Activated B cell treated with CpG ODN at 0.5 μM for 24 hours (primary cell): ENCODE measurements at places on chromosomes 7 and 10. TPM values are rescaled to one million over a fixed set of nuclear protein-coding genes. Genes with fewer than 3 reads are reported as not detected.

Gene CLDN4
- not detected in 2 replicates for total RNA-seq

Gene TMEM270
- not detected in 2 replicates for total RNA-seq

DNA sequence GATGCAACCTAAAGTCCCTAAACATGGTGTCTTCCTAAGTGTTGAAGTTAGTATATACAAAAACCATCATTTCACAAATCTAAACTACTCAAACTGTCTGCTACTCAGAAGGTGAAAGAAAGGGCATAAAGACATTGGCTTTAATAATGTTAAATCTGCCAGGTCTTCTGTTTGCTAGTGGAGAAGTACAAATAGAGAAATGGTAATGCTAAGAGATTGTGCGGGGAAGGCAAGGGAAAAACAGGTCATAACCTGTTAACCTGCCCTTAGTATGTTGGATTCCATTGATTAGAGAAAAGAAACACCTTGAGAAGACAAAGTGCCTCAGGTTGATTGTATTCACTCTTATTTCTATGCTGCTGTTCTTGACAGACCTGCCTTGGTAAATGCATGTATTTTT lies 80.3 kb downstream of the CALD1 start:
- no peak for DNase-seq

DNA sequence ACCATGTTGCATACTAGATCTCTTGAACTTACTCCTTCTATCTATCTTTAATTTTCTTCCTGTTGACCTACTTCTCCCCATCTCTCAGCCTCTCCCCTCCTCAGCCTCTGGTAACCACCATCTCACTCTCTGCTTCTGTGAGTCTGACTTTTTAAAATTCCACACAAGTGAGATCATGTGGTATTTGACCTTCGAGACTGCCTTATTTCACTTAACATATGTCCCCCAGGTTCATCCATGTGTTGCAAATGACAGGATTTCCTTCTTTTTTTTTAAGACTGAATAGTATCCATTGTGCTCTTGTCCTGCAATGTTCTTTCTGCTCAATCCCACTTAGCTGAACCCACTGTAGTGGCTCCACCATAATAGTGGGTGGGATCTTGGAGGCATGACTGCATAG lies 51.4 kb upstream of the DNAJC1 start:
- DNase-seq = no peak

- no peak for DNase-seq
Observed at GRCh38 chr10:87053111-87053510, 33.0 kb downstream of the FAM25A start.
